ENCODE measurements at places on chromosomes 5 and 9.
A peak's percentile ranks its signal among the peaks of the same experiment; 100 is the strongest.

DNA sequence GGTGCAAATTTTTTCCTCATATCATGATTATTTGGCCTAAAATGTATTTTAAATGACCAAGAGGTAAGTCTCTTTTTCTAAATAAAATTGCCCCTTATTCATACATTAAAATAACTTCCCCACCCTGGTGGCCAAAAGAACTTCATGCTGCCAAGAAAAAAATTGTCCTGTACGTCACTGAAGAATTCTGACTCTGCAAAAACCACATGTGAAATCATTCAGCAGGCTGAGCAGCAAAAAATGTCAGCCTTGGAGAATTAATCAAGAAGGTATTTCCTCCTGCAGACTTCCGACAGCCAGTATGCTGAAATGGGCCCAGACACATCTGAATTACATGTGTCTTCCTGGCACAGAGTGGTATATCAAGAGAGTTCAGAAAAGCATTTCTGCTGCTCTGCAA is 94.6 kb upstream of the HMHB1 start:
- DNase-seq: no peak

GRCh38 chr9:36858805-36859375 is 175.2 kb downstream of the PAX5 start:
- no peak for DNase-seq

DNA sequence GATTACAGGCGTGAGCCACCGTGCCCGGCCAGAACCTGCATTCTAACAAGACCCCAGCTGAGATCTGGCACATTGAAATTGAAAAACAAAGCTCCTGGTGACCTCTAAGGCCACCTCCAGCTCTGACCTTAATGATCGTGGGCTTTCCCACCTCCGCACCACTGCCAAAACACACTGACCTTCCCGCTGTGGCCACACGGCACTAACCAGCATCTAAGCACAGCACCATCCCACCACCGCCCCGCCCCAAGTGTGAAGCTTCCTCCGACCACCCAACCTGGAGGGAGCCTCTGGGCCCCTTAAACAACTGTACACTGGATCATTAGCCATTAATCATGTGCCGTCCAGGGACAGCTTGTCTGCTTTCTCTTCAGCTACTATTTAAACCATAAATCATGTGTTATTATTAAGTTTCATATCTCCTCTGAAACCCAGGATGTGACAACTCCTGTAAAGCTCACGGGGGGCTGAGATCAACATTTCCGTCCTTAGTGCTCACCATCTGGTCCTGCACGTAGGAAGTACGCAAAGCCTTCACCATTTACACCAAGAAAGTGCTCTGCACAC is 80.6 kb downstream of the COL23A1 start:
- DNase-seq: no peak

DNA sequence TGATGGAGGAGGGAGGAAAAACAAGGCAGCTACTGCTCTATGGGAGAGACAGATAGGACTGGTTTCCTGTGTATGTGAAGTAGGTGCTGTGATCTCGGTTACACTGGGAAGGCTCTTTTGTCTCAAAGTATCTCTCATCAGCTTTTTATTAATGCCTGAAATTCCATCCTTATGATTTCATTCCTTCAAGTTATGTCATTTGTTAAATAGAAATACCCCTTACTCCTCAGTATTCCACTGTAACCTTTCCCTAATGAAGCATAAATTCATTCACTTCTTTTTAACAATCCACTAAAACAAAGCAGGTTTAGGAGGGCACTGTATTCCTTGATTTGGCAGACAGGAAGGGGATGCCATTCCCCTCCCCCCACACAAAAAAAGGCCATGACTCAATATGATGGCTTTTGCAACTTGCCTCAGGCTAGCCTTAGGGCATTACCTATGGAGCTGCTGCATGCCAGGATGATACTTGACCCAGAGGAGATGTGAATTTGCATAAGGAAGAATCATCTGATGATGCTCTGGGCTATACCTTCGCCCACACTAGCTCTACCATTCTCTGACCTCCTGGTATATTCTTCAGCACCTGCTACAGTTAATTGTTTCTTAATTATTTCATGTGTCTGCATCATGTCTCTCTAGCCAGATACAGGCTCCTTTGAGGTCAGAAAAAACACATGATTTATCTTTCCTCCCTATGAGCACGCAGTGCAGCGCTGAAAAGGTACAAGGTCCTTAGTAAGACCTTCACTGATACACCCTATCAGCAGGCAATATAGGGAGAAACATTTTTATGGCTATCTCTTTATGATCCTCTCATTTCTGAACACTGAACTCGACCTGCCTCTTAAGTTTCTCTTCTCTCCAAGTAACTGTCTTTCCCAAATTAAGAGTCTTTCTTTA is 26.3 kb downstream of the NR3C1 start:
- no peak for DNase-seq

DNA sequence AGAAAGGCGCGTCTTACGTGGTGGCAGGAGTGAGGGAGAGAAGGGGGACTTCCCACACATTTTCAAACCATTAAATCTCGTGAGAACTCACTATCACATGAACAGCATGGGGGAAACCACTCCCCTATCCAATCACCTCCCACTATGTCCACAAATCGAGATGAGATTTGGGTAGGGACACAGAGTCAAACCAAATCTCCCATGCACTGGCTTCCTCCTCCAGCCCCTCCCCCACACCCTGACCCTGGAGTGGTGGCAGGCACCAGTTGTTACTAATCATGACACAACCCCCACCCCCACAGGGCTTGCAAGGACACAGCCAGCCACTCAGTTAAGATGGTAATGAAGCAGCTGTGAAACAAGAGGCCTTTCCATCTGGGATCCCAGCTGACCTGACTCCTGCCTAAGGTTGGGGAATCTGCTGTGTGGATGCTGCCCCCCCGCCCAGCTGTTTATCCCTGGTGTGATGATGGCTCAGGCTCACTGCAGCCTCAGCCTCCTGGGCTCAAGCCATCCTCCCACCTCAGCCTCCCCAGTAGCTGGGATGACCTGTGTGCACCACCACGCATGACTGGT is 57.1 kb upstream of the FUBP3 start:
- no peak for DNase-seq

- DNase-seq: no peak
Measured at GRCh38 chr5:64827703-64828102, 59.0 kb downstream of the CWC27 start.

DNA sequence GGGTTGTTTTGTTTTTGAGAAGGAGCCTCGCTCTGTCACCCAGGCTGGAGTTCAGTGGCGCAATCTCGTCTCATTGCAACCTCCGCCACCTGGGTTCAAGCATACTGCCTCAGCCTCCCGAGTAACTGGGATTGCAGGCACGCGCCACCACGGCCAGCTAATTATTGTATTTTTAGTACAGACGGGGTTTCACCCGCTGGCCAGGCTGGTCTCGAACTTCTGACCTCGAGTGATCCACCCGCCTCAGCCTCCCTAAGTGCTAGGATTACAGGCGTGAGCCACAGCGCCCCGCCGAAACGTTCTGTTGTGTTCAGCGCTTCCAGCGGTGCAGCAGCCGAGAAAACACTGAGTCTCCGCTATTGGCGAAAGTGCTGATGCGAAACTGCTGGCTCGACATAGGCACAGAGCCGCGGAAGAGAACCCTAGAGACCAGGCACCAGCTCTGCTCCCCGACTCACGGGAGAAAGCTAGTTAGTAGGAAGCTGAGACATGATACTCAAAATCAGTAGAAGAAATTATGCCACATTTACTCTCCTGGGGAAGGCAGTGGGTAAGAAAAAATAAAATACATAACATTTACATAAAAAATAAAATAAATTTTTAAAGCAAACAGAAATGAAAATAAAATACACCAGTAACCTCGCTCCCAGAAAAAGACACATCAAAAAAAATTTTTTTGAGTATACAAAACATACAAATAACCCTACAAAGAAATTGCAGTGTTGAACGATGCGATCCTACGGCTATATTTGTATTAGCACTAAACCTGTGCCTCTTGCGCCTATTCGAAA is 31.6 kb downstream of the ANXA2R start:
- DNase-seq: peak; percentile 72

GRCh38 chr5:124550731-124551130 is 195.7 kb downstream of the ZNF608 start:
- DNase-seq: no peak

DNA sequence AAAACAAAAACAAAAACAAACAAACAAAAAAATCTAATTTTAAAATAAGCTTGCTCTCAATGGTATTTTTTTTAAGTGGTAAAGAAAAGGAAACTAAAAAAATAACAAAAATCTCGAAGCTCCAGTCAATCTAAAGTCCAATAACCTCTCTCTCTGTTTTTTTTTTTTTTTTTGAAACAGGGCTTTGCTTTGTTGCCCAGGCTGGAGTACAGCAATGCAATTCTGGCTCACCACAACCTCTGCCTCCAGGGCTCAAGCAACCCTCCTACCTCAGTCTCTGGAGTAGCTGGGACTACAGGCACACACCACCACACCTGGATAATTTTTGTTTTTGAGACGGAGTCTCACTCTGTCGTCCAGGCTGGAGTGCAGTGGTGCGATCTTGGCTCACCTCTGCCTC is 25.9 kb upstream of the GLDC start:
- no peak for DNase-seq

- no peak for DNase-seq
Measured at GRCh38 chr9:650362-650761, 191.1 kb upstream of the DMRT1 start.

DNA sequence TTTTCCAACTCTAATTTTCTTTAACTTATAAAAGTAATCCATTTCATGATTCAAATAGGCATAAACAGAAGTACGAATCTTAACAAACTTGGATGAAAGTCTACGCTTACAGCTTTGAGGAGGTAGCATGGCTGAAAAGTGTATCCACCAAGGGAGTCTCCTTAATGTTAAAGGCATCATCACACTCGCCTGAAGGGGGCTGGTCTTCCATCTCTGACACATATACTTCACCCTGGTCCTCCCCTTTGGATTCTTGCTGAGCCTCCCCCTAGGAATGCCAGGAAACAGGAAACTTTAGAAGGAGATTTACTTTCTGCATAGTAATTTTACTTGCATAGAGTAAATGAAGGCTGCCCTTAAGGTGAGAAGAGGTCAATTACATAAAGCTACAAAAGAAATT is 10.3 kb upstream of the NME5 start:
- DNase-seq: no peak

GRCh38 chr5:106451998-106452397 is 1218.7 kb downstream of the EFNA5 start:
- DNase-seq: no peak

DNA sequence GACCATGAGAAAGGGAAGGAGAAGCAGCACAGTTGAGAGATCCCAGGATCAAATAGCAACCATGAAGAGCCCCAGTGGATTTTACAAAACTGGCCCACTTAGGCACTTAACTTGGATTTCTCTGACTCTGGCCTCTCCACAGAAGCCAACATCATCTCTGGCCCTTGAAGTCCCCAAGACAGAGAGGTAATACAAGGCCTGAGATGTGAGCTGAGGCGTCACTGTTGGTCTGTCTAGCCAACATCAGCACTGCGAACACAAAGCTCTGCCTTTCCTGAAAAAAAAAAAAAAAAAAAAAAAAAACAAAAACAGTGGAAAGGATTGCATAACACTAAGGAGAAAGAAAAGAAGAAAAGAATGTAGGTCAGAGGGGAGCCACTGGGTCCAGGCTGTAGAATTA is 378.3 kb downstream of the BRINP1 start:
- no peak for DNase-seq

- DNase-seq: no peak
Measured at GRCh38 chr9:110156902-110157301, 51.1 kb downstream of the C9orf152 start.

DNA sequence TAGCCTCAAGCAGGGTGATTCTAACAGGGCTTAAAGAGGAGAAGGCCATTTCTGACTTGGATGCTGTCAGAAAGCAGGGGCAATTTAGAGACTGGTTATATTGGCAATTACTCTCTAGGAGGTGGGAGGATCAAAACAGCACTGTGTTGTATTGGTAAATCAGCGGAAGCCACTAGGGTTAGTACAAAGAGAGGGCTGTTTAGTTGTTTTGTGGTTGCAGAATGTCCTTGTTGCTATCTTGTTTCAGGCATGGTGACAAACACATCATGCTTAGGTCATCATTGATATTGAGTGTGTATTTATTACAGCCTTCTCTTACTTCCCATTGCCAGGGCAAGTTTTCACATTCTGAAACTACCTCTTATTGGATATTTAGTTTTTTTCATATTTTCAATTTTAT is 165.3 kb downstream of the TAF11L14 start:
- DNase-seq: no peak

DNA sequence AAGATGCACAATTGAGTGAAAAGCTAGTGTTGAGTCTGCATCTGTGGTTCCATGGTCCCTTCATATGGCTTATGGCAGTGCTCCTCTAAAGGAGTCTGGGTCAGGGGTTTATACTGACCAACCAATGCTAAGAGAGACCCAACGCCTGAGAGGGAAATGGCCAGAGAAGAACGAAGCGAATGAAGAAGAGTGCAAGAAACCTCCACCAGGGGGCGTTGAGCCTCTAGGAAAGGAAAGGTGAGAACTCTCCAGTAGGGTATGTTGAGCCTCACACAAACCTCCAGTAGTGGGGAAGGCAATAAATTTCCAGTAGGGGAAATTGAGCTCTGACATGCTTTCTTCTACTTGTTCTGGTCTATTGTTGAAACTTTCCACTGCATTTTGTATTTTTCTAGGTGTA is 470.6 kb downstream of the PRDM9 start:
- DNase-seq: no peak

DNA sequence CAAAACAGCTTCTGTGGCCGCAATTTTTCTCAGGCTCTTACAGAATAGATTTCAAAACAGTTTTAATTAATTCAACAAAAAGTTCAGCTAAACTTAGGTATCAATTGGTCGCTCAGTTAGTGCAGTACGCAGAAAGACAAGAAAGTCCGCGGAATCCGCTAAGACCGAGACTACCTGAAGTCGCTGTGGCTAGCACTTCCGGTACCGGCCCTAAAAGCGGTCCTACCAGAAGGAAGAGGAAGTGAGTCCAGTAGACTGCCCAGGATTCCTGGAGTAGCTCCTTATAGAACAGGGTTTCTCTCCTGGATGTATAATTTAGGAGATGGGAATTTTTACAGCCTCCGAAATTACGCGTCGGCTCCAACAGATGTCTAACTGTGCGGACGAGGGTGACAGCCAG is 16.6 kb upstream of the PCDHB2 start:
- DNase-seq: no peak

DNA sequence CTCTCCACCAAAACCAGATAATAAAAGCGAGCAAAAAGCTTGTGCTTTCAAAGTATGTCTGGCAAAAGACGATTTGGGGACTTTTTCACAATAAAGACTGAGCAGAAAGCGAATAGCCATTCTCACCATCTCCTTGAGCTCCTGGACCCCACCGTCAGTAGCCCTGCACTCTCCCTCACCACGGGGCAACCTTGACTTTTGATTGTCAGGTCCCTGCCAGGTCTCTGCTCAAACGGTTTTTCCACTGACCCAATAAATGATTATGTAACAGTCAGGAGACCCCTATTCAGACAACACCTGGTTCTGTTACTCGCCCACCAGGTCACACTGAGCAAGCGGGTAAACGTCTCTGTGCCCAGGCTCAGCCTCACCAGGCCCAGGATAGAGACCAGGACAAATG is 131.3 kb downstream of the MVB12B start:
- no peak for DNase-seq

GRCh38 chr5:122415030-122415800 is 103.2 kb downstream of the SNCAIP start:
- peak; percentile 41 for DNase-seq

GRCh38 chr9:14706530-14707140 is 13.4 kb upstream of the ZDHHC21 start:
- no peak for DNase-seq

- DNase-seq: no peak
Measured at GRCh38 chr5:131413605-131414559, 150.0 kb downstream of the CDC42SE2 start.

GRCh38 chr5:138944527-138945322 is 69.6 kb upstream of the LRRTM2 start:
- no peak for DNase-seq

- no peak for DNase-seq
Measured at GRCh38 chr5:891837-892393, 686 bp downstream of the BRD9 start.
